ENCODE measurements at places on chromosomes 3 and 15. TPM values are rescaled to one million over a fixed set of nuclear protein-coding genes. Genes with fewer than 3 reads are reported as not detected.
A peak's percentile ranks its signal among the peaks of the same experiment; 100 is the strongest.

Gene IQCF5
- not detected for total RNA-seq

- DNase-seq = no peak
Observed at GRCh38 chr3:24249523-24249922, 245.1 kb downstream of the THRB start.

Gene STAC
- total RNA-seq = 3.7 TPM

DNA sequence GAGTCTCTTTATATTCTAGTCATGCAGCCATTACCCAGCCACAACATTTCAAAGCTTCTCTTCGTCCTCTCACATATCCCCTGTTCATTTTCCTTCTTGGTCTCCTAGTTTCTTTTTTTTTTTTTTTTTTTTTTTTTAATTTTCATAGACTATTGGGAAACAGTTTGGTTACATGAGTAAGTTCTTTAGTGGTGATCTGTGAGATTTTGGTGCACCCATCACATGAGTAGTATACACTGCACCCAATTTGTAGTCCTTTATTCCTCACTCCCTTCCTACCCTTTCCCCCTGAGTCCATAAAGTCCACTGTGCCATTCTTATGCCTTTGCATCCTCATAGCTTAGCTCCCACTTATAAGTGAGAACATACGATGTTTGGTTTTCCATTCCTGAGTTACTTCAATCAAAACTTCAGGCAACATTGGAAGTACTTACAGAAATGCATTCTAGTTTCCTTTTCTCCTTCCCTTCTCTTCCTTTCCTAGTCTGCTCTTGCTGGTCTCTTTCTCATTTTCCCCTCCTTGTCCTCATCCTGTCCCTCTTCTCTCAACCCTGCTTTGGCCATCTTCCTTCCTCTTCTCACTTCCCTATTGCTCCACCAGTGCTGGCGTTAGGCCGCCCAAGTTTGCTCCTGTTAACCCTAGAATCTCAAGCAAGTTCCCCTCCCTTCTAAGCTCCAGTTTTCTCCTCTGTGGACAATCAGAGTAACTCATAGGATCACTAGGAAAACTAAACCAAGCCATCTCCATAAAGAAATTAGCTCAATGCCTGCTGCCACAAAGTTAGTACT, 4.8 kb downstream of the ATP8B4 start:
- no peak for DNase-seq

DNA sequence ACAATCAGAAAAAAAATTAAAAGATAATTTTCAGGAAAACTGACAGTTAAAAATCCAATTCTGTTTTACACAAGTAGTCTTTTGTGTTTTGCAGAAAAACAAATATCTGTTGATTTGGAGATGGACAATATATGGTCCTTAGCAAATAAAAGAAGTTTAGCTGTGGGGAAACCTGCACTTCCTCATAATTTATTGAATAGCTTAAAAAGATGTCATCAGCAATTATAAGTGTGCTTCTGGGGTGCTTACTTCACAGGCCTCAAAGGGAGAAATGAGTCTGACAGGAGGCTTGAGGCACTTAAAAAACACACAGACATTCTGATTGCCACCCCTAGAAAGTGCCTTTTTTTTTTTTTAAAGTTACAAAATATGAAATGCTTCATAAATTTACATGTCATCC, 31.6 kb upstream of the CERS3 start:
- DNase-seq = no peak

- no peak for DNase-seq
Observed at GRCh38 chr3:151256749-151257148, 21.6 kb downstream of the P2RY14 start.

DNA sequence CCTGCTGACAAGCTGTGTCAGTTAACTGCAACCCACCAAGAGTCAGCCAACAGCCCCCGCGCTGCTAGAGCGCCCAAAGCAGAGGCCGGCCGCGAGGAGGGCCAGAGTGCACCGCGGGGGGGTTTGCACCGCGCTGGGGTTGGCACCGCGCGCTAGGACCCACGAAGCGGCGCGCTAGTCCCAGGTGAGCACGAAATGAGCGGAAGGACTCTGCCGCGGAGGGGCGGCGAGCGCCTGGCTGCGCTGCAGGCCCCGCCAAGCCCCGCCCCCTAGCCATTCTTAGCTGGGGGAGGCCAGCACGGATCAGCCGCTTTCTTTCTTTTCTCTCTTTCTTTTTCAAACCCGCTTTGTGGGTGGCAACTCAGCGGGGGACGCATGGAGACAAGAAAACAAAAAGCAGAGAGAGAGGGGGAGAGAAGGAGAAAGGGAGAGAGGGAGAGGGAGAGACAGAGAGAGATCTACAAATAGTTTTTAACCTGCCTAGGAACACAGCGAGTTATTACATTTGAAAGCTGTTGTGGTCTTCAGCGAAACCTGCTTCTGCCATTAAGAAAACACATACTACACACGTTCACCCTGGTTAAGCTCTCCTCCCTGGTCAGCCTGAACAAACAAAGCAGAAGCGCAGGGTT, 6.9 kb upstream of the FOXB1 start:
- no peak for DNase-seq

DNA sequence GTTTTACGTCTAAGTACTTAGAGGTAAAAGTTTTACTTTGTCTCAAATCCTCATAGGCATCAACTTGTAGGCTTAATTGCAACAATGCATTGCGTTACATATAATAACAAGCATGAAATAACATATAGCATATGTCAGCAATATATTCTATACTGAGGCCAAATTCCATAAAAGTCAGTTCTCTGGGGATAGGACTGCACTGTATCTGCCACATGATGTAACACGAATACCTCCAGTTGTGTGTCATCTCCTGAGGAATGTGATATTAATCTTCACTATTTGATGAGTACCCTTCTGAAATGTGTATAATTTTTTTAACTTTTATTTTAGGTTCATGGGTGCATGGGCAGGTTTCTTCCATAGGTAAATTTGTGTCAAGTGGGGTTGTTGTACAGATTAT, 126.4 kb downstream of the IMPG2 start:
- peak; percentile 21 for DNase-seq

Gene IL16
- total RNA-seq = 0.96 TPM

DNA sequence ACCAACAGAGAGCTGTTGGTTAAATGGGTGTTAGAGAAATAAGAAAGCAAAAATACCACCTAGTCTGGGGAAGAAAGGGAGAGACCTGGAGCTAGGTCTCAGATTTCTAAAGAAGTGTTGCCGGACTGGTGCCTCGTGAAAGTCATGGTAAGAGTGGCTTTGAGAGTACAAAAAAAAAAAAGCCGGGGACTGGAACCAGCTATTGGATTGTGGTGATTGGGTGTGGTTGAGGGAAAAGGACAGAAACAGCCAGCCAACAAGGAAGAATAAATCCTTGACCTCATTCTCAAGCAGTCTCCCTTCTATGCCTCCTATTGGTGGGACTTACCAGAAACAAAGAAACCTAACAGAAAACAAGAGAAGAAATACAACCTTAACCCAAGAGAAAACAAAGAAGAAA, 346.4 kb upstream of the KCNMB2 start:
- no peak for DNase-seq

- DNase-seq = peak; percentile 87
Observed at GRCh38 chr3:151795276-151795675, 18.6 kb upstream of the AADAC start.

DNA sequence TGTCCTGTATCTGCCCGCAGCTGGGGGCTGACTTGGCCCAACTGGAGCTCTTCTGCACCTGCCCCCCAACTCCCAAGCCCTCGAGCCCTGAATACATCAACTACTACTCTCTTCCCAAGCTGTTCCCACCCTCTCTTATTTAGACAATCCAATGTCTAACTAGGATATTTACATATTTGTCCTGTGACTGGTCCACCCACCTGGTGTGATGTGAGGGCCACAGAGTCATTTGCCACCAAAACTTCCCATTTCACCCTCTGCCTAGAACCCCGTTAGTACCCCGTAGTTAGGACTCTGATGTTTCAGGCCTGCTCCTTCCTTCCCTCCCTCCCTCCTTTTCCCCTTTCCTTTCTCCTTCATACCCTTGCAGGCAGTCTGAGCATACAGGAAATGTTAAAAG, 6.4 kb downstream of the CPLX3 start:
- DNase-seq = no peak
